ENCODE measurements at places on chromosomes 2 and 18.

DNA sequence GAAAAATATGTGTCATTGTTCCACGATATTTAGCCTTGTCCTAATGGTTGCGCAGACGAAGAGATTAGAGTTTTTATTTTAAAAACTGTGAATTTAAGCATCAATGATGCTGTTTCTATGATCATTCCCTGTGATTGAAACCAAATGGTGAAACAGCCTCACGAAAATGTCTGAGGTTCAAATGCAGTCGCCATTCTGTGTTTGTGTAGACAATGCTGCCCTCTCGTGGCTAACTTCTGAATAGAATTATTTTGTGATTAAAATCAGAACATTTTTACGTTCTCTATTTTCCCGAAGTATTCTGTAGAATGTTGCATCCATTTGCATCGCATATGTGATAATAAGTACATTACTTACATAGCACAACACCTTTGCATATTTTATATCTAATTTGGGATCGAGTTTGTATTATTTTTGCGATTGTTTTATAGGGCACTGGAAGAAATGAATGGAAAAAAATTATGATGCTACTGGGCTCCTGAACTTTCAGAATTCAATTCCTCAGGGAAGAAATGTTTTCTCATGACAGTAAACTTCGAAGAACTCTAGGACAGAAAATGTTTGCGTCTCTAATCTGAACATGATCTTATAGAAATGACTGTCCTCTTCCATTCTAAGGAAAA is 54.8 kb upstream of the CREB1 start:
- DNase-seq = peak; percentile 18

DNA sequence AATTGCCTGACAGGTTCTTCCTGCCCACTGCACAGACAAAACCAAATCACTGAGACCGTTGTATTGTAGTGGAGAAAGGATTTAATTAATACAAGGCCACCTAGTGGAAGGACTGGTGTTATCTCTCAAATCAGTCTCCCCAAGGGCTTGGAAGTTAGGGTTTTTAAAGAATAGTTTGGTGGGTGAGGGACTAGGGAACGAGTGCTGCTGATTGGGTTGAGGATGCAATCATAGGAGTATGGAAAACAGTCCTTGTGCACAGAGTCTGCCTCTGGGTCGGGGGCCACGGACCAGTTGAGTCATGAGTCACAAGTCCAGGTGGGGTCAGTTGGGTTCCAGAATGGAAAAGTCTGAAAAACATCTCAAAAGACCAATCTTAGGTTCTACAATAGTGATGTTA is 89.1 kb downstream of the B3GNT2 start:
- no peak for DNase-seq

GRCh38 chr2:7017671-7018281 is 100.6 kb downstream of the RNF144A start:
- DNase-seq = no peak

GRCh38 chr18:57015451-57015850 is 131.4 kb upstream of the BOD1L2 start:
- no peak for DNase-seq

DNA sequence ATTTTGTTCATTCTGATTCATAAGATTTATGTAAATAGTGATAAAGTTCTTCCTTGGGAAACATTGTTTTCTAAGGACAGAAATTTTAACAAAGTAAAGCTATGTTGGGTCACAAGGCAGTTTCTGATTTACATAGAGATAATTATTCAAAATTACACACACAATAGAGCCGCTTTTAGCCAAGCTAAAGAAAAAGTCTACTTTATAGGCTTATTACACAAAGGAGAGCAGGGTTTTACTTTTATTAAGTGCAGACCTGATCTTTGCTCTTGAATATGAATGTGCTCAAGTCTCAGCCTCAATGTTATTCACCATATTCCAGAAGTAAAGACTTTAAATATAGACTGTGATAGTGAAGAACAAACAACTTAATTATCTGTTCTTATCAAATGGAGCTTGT is 787.8 kb upstream of the LINC00305 start:
- DNase-seq = no peak

DNA sequence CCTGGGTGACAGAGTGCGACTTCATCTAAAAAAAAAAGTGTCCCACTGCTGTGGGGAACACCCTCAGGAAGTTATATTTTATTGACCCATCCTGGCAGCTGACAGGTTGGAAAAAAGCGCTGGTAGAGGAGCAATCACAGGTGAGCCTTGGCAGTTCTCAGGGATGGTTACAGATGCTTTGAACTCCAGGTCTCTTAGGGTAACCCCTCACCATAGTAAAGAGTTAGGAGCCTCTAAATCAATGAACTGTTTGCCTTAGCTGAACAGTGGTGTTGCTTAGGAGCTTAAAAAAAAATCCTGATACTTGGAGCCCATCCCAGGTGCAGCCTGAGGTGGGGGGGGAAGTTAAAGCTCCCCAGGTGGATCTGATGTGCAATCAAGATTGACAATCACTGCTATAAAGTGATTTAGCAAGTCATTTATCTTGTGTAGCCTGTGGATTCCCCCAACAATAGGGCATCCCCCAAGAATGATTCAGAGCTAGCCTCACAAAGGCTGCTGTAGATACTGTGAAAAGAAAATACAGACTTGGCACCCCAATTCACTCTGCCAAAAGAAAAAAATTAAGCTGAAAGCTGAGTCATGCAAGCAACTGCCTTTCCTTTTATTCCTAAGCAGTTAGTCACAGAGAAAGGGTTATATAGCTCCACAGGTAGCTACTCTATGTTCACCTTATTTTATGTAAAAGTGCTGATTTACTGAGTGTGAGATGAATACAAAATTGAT is 14.8 kb downstream of the SLC16A14 start:
- peak; percentile 14 for DNase-seq

DNA sequence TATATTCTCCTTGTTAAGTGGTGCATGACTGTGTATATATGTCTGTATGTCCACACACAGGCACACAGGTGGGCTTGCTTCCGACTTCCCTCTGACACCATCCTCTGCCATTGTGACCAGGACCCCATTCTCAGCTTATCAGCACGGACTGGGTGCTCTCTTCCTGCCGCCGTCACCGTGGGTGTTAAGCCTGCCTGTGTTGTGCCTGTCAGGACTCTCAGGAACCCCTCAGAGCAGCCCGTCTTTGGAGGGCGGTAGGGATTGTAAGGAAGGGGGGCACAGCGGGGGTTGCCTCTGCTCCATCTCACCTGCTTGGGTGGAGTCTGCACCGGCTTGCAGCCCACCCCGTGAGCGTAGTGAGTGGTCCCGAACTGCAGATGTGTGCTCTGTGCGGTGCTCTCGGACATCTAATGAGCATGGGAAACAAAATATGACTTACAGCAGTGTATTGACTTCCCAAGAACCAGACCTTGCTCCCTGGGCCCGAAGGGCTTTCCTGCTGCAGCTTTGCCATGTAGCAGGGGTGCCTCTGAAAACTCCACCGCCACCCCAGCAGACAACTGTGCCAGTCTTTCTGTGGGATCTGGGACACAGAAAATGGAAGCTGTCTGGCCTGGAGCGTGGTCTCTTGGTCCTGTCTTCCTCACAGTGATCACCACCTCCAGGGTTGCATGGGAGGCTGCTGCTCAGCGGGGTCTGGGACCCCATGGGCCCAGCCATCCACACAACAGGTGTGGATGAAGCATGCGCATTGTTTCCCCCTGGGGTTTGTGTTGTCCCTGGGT is 58.9 kb downstream of the SH3RF3 start:
- DNase-seq = no peak

GRCh38 chr2:175597286-175597685 is 404.8 kb downstream of the LNPK start:
- no peak for DNase-seq

- no peak for DNase-seq
Measured at GRCh38 chr2:95113464-95113863, 8.1 kb downstream of the MRPS5 start.

DNA sequence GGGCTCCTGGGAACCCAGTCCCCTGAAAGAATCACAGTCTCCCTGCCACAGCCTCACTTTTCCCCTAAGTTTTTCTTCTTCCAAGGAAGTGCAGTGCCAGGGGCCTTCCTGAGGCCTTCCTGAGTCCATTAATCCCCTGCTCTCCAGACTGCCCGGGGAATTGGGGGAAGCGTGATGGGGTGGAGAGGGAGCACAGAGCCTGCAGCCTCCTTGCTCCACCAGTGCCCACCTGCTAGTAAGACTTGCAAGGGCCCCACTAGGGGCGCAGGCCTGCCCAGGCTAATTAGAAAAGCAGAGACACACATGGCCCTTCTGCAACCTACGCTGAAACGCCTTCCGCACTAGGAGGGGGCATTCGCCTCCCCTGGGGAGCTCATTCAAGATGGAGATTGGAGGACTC is 110.6 kb downstream of the MRO start:
- DNase-seq = no peak

DNA sequence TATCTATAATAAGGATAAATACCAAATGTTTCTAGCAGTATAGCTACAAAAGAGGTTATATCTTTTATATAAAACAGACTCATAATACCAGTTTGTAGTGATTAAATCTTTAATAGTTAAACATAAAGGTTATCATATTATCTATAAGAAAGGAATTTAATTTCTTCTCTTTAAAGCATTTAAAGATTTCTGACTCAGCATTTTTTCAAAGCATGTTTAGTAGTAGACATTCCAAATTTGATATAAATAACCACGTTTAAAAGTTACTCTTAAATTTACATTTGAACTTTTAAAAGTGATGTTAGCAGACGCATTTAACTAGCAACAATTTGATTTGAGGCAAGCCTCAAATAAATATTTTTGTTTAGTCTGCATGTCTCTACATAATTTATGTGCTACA is 1508.0 kb upstream of the NXPH2 start:
- no peak for DNase-seq

GRCh38 chr2:159998961-159999360 is 63.5 kb downstream of the PLA2R1 start:
- DNase-seq = no peak

GRCh38 chr2:128310094-128310716 is 8.5 kb downstream of the HS6ST1 start:
- peak; percentile 5 for DNase-seq

DNA sequence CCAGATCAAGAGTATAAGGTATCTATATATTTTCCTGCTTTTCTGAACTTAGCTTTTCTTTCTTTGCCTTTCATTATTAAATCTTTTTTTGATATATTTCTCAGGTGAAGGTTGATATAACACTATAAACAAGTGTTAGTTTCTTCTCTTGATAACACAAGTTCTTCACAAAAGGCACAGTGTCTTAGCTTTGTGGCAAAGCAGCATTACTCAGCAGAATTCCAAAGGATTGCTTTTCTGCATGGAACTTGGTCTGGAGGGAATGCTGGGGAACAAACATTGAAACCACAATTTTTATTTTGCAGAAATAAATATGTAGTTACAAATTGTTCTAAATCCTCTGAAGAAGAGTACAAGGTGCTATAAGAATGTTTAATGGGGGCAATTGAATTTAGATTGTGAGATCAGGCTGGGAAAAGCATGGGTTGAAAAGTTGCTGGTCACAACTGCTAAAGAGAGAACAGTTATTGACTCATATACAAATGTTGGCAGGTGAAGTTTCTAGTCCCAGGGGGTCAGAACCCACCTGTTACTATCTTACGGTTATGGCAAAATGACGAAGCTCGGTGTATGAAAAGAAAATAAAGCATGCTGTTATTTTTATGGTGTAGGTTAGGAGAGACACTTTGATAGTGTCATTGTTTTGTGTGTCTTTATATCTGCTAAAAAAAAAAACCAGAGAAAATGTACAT is 68.2 kb downstream of the UBR3 start:
- DNase-seq = no peak

DNA sequence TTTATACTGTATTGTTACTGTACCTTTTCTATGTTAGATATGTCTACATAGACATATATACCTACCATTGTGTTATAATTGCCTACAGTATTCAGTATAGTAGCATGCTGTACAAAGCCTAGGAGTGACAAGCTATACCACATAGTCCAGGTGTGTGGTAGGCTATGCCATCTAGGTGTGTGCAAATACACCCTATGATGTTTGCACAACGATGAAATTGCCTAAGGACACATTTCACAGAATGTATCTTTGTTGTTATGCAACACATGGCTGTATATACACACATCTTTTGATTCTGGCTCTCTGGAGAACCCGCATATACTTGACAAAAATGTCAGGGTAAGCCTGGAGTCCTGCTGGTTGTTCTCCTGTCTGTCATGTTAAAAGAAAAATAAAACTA is 85.1 kb downstream of the BCL2L11 start:
- no peak for DNase-seq

GRCh38 chr18:56115071-56116015 is 523.0 kb downstream of the TXNL1 start:
- DNase-seq = no peak

GRCh38 chr2:121360566-121361300 is 75.7 kb upstream of the TFCP2L1 start:
- DNase-seq = no peak

GRCh38 chr2:28370354-28370753 is 22.3 kb upstream of the FOSL2 start:
- DNase-seq = no peak

DNA sequence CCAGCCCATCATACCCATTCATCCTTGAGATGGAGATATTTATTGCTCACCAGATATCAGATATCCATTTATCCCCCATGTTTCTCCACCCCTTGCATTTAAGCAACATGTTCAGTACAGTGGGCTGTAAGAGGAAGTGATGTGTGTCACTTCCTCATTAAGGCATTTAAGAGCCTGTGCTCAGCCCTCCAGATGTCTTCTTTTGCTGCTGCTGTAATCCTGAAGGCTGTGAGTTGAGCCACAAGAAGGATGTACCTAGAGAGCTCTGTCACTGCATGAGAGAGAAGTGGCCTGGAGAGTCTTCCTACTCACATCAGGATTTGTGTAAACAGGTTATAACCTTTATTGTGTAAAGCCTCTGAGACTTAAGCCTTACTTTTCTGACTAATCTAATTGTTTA is 151.8 kb upstream of the UNC80 start:
- no peak for DNase-seq

GRCh38 chr2:136098441-136098840 is 19.5 kb downstream of the CXCR4 start:
- DNase-seq = no peak

DNA sequence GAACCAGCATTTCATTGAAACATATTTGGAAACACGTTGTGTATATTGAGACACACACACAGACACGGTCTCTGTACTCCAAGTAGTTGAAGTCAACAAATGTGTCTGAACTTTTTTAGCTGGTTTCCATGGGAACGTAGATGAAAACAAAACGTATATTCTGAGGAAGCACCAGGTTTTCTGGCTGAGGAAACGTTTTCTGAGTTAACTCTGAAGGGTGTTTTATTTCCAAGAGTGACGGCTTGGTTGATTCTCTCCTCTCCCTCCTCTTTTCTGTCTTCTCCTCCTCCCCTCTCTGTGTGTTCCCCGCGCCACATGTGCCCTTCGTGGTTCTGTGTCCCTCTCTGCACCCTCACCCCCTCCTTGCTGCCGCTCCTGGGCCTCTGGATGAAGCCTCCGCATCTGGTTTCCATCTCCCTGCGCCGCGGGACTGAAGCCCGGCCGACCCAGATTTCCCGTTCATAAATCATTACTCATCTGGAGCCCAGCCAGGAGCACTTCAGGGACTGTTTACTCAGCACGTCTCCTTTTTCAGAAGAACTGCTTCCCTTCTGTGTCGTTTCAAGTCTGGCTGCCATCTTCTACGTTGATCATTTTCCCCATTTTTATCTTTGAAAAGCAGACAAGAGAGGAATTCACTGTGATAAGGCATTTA is 122.7 kb downstream of the COL6A3 start:
- DNase-seq = peak; percentile 15

- no peak for DNase-seq
Measured at GRCh38 chr2:60318544-60318943, 234.9 kb downstream of the BCL11A start.
